ENCODE measurements at places on chromosomes 13 and 19. TPM values are rescaled to one million over a fixed set of nuclear protein-coding genes. Genes with fewer than 3 reads are reported as not detected.

Gene ZIM2
- total RNA-seq, result not detected

Gene YIF1B
- 121 TPM for total RNA-seq

Gene OR7A5
- not detected for total RNA-seq

Gene ARRDC2
- total RNA-seq, result 8.2 TPM

Gene LYPD3
- total RNA-seq, result 18.9 TPM

Gene LIM2
- total RNA-seq, result not detected

Gene PLIN5
- total RNA-seq, result not detected

Gene CAPN12
- total RNA-seq, result 9.0 TPM

Gene FOXO1
- 5.4 TPM for total RNA-seq

Gene TFDP1
- 95.7 TPM for total RNA-seq

Gene NCR1
- total RNA-seq, result not detected

Data from hair follicular keratinocyte (primary cell).